Activated CD4-positive, alpha-beta T cell treated with anti-CD3 and anti-CD28 coated beads, Interleukin-10, Interleukin-2, amounts not matched to agents 100 ng/mL and 50 ng/mL, durations not matched to agents 16 hours and 8 hours (primary cell): ENCODE measurements at places on chromosomes 1 and 21.

DNA sequence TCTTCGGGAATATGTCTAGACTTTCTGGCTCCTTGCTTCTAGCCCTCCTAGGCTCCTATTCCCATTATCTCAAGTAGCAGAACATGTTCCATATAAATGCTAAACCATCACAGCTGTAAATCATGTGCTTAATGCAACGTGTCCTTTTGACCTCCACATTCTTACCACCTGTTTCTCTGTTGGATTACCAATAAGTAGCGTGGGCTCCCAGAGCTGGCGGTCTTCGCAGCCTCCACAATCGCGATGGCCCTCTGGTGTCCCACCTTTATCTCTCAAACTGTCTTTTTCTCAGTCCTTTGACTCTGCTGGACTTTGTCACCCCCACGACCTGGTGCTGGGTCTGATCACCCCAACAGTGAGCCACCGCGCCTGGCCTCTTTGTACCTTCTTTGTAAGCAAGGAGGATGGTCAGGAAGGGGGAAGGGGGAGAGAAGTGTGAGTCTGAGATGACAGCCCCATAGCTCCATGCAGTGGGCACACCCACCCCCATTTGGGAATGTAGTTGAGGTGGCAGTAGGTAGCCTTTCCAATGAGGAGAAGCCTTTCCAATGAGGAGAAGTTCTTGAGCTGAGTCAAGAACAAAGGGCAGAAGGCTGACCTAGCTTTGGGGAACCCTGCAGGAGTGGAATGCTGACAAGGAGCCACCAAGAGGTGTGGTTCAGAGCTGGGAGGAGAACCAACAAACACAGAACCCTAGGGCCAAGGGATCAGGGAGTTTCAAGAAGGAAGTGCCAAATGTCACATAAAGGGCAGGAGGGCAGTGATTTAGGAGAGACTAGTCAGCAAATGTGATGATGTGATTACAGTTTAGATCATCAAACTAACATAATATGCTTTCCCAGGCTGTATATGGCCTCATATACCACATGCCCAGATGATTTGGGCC is 14.2 kb downstream of the TRAF5 start:
- DNase-seq: no peak

GRCh38 chr1:40361637-40362036 is 11.9 kb upstream of the SMAP2 start:
- DNase-seq: no peak

DNA sequence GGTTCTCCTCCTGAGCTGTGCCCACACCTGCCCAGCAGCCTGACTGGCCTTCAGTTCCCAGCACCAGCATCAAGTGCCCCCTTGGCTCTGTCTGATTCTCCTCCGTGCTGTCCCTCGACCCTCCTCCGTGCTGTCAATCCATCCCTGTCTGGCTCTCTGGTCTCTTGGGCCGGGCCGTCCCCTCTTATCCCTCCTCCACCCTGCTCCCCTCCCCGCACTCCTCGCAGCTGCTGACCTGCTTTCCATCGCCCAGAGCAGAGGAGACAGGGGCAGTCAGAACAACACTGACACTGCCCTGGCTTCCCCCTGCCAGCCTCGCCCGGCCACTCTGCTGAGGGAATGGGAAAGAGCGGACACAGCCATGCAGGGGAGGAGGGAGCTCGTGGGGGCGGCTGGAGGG is 267.4 kb downstream of the CAMTA1 start:
- no peak for DNase-seq

DNA sequence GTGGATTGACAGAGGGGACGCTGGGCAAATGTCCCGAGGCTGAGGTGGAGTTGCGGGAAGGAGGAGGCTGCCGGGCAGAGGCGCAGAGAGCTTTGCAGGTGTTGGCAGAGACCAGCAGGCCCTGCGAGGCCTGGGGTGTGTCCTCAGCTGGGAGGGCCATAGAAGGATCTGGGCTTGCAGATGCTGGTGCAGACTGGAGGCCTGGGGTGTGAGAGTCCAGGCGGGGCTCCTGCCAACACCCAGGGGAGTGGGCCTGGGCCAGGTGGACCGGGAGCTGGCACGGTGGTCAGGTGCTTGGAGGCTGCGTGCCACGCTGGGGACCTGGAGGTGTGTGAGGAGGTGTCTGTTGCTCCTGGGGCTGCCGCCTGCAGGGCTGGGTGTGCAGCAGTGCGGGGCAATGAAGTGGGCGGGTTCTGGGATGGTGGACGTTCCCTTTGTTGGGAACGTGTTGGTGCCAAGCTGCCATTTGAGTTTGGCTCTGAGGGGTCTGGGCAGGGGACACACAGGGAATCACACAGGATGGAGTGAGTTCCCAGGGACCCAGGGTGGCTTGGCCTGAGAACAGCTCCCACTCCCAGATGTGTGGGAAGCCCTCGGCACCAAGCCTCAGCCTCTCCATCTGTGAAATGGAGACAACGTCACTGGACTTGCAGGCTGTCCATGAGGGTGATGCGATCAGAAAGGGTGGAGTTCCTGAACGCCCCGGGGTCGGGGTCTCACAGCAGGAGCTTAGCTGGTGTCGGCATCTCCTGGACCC is 39.9 kb upstream of the POFUT2 start:
- DNase-seq: no peak

GRCh38 chr21:31484219-31484618 is 140.2 kb upstream of the TIAM1 start:
- no peak for DNase-seq

- DNase-seq: no peak
These were observed 27.7 kb downstream of the WARS2 start for GRCh38 chr1:119112791-119113190.

DNA sequence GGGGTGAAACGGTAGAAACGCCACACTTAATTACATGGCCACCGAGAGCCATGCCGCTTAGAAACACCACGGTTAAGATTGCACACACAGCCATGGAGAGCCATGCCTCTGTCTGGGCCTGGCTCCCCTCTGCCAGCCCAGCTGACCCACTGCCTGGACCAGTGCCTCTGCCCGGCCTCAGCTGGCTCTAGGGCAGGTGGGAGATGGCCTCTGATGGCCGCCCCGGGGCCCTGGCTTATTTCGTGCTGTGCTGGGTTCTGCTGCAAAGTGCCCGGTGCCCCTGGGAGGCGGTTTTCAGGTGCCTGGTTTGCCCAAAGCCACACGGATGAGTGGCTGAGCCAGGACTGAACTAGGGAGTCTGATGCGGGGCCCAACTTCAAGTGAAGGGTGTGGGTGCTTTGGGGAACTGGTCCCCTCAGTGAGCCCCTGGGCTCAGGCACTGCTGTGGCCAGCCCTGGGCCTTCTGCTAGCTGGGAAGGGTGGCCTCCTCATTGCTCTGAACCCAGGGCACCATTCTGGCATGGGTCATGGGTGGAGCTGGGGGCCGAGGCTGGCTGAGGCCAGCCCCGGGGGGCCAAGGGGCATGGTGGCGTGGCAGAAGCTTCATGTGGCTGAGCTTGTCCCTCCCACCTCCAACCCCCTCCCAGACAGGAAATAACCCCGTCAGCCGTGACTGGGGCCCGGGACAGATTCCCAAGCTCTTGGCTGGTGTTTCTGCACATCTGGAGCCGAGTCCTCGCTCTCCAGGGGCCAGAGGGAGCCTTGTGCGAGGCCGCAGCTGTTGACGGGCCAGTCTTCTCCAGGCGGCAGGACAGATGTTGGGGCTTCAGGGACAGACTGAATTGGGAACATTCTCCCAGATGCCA is 1.9 kb upstream of the GPR153 start:
- DNase-seq: no peak

DNA sequence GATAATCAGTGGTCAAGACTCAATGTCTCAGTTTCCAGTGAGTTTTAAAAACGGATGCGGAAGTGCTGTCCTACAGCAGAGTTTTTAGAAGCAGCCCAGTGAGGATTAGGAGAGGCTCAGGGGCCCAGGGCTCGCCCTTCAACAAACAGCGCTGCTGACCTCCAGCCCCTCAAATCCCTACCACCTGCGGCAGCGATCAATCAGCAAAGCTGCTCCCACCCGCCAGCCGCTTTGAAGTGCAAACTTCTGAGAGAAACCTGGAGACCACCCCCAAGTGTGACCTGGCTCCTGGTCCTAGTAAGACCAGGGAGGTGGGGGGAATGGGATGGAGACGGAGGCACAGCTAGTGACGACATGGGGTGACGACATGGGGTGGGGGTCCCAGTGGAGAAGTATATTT is 14.4 kb downstream of the ZBTB17 start:
- DNase-seq: no peak

DNA sequence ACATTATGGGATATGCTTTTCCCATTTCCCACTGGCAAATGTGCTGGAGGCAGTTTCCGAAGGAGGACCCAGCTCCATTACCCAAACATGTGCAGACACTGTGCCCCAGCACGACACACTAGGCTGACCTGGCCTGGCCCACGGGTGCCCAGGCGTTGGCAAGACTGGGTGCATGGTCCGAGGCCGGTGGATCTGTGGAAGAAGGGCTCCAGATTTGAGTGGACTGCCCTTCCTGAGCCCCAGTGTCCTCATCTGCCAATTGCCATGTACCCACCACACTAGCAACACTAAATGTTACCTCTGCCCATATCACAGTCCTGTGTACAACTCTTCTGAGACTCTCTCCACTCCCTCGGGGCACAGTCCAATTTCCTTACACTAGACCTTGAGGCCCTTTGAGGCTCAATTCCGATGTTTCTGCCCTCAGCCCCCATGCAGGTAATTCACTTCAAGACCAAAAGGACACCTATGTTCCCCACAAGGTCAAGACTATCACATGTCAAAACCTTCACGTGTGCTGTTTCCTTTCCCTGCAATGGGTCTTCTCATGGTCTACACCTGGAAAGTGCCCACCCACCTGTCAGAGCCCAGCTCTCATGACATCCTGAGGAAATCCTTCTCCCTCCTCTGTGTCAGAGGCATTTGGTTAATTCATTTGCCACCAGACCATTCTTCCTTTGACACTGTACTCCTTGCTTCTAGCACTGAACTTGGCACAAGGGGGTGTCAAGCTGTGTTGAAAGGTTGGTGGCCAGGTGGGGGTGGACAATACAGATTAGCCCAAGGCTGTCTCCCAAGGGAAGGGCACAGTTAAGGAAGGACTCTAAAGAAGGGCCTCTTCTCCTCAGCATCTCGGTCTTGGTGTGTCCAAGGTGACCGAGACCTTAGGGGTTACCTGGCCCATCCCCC is 124.9 kb downstream of the DMRTB1 start:
- DNase-seq: no peak

GRCh38 chr21:42021371-42022090 is 11.4 kb upstream of the ZBTB21 start:
- no peak for DNase-seq

DNA sequence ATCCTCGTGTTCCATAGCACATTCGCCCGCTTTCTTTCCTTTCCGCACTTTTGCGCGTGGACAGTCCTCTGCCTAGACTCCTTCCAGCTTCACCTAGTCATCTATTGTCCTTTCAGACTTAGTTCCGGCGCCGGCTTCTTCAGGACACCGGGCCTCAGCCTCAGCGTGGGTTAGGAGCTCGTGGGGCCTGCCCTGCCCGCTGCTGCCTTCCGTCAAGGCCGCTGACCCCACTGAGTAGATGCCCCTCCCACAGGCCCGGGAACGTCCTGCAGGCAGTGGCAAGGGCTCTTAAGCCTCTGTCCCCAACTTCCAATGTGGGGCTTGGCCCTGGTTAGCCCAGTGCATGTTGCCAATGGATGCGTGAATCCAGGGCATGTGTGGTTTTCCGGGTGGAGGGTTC is 11.4 kb downstream of the DMRTB1 start:
- DNase-seq: no peak

DNA sequence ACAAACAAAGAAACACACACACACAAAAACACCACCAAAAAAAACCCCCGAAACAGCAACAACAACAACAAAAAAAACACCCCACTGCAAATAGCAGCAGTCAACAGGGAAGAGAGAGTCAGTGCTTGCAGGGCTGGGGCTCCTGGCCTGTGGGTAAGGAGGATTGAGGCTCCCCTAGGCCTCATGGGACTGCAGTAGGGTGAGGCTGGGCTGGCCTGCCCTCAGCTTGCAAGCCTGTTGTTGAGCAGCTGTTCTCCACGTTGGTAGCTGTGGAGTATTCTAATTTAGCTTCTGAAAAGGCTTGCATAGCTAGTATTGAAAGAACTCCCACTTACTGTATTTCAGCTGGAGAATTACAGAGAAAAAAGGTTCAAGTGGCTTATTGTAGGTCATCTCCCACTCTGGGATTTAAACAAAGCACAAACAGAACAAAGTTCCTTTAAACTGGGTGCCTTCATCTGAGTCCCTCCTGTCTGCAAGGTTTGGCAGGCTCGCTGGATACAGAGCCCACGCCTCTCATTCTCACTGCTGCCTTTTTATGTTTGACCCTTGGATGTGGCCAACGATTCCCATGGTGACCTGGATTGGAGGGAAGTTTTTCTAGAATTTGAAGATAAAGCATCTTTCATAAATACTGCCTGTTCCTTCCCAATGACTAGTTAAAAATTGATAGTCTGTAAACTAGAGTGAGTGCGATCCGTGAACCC is 247.2 kb downstream of the KIF26B start:
- DNase-seq: no peak

DNA sequence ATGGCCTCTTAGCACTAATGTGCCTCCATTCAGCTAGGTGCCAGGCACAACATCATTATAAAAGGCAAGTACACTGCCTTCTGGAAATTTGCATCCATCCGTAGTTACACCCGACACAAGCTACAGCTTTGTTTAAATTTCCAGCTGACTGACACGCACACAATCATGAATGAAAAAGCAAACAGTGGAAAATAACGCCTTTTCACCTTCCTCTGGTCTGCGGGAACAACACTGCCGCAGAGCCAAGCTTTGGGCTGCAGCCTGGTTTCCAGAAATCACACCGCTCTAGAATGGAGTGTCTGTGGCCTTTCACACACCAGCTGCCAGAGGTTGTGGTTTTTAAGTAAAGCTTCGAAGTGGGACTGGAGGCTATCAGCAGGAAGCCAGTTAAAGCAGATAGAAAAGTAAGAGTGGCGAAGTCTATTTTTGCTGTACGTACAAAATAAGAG is 142.8 kb upstream of the COA6 start:
- peak; percentile 69 for DNase-seq

DNA sequence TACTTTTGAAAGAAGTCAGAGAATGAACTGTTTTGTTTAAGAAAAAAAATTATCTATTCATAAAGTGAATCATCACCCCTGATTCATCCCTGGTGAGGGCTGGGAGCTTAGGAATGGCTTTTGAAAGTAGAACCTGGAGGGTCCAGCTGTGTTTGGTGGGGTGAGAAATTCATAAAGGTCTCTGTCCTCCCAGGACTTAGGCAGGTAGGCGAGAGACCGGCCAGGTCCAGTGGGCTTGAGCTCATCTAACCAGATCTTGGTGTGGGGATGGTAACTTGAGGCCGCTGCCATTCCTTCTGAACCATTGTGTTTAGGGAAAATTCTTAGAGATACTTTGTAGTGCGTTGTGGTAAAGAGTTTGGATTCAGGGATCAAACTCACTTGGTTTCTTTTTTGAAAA is 156.8 kb upstream of the TNR start:
- DNase-seq: no peak

- DNase-seq: peak; percentile 38
These were observed 273.8 kb downstream of the KCNJ6 start for GRCh38 chr21:37642493-37642892.
